ENCODE measurements at places on chromosomes 16 and 17. TPM values are rescaled to one million over a fixed set of nuclear protein-coding genes. Genes with fewer than 3 reads are reported as not detected.
A peak's percentile ranks its signal among the peaks of the same experiment; 100 is the strongest.

Gene STAC2
- not detected for total RNA-seq

Gene FOXJ1
- 0.07 TPM for total RNA-seq

Gene RNF227
- total RNA-seq: 2.1 TPM

Gene CCDC154
- total RNA-seq: 0.22 TPM

Gene HOXB6
- total RNA-seq: 14.2 TPM

Gene CA7
- total RNA-seq: not detected

Gene SPECC1
- total RNA-seq: 18.4 TPM

- peak; percentile 53 for DNase-seq
- peaks cover 5% of the 10 kb centered on the region for H3K4me1 ChIP-seq
- H3K36me3 ChIP-seq: no peaks in the 10 kb centered on the region
- H3K27ac ChIP-seq: no peak overlapping the region
- H3K4me3 ChIP-seq: no peak overlapping the region
Measured at GRCh38 chr17:66255112-66255511, 25.9 kb upstream of the APOH start.

DNA sequence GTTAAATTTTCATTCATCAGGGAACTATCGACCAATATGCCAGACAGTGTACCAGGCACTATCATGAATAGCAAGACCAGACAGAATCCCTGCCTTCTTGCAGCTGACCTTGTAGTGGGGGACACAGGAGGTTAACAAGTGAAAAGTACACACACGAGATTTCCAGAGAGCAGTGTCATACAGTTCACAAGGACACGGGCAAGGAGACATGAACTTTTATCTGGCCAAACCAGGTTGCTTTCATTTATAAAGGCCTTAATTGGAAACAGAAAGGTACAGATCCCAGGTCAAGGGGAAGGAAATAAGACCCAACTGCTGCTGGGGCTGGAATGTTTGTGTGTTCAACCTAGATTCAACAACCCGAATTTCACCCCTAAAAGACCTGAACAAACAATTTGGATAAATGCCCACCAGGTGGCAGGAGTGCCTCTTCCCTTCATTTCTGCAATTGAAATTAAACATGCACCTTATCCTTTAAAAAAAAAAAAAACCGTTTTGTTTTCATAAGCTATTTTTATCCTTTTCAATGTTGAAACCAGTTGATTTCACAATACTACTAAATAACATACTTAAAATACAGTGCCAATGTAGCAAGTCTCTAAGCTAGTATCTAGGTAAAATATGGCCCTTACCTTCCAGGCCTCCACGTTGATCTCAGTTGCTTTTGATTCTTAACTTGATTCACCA, 65.9 kb downstream of the EMP2 start:
- H3K4me1 ChIP-seq: no peaks in the 10 kb centered on the region
- DNase-seq: peak; percentile 57
- H3K36me3 ChIP-seq: no peaks in the 10 kb centered on the region
- no peaks in the 10 kb centered on the region for H3K27me3 ChIP-seq
- no peak overlapping the region for H3K4me3 ChIP-seq

DNA sequence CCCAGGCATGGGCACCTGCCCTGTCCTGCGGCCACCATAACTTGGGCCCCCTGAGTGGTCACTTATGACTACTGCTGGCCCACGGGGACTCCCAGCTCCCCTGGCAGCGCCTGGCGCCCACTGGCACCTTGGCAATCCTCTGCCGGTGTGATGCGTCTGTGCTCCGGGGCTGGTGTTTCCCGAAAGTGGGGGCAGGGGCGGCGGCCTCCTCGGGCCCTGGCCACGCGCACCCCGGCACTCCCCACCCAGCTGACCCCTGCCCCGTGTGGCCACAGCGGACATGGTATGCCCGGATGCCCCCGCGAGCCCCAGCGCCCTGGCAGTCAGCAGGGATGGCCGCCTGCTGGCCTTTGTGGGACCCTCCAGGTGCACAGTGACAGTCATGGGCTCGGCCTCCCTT, 8.3 kb downstream of the WDR90 start:
- H3K4me1 ChIP-seq: peaks cover 2% of the 10 kb centered on the region
- no peak overlapping the region for H3K4me3 ChIP-seq
- DNase-seq: no peak
- no peaks in the 10 kb centered on the region for H3K36me3 ChIP-seq

DNA sequence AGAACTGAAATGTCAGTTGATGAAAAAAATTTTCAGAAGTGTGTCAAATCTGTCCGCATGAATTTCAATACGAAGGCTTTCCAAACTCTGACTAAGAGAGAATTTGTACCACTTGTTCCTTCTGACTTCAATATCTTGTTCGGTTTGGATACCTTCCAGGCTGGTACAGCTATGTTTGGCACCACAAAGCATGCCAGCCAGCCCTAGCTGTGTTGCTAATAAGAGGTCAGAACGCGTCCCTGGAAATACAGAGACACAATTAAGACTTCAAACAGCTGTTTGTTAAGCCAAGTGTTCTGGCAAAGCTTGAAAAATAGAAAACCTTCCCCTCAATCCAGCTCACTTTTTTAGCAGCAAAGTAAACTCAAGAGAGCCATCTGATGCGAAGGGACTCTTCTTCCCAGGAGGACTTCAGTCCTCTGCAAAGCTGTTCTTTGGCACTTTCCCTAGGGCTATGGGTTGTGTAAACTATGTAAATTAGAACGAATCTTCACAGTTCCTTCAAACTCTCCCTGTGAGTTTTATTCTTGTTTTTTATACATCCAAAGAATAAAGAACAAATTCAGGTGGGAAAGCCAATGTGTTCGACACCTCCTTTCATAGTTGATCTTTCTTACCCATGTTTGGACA, 35.1 kb downstream of the GRB2 start:
- H3K27ac ChIP-seq: peak overlapping the region; percentile 7
- no peak for DNase-seq
- H3K36me3 ChIP-seq: peaks cover 20% of the 10 kb centered on the region
- no peaks in the 10 kb centered on the region for H3K27me3 ChIP-seq
- H3K4me3 ChIP-seq: no peak overlapping the region

DNA sequence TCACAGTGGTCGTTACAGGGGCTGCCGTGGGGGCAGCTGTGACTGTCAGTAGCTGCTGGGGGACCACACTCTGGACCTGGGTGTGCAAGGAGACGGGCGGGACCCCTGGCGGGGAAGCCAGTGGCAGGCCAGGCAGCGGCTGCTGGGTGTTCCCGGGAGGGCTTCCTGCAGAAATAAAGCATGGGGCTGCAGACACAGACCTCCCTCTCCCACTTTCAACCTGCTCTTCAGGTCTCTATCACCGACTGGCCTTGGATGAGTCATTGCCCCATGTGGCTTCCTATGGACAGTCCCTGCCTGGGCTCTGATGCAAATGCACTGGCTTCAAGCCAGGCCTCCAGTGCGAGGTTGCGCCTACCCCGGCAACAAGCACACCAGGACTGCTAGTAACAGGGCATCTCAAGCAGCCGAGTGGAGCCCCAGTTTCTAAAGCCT, 17.2 kb downstream of the SREBF1 start:
- H3K4me1 ChIP-seq: peaks cover 89% of the 10 kb centered on the region
- H3K36me3 ChIP-seq: peaks cover 83% of the 10 kb centered on the region
- H3K4me3 ChIP-seq: no peak overlapping the region
- peak overlapping the region; percentile 45 for H3K27ac ChIP-seq
- DNase-seq: peak; percentile 74
- H3K27me3 ChIP-seq: no peaks in the 10 kb centered on the region

DNA sequence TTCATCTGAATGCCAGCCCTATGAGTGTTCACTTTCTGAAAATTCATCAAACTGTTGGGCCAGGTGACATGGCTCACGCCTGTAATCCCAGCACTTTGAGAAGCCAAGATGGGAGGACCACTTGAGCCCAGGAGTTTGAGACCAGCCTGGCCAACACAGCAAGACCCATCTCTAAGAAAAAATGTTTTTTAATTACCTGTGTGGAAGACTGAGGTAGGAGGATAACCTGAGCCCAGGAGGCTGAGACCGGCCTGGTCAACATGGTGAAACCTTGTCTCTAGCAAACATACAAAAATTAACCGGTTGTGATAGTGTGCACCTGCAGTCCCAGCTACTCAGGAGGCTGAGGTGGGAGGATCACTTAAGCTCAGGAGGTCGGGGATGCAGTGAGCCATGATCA, 10.3 kb downstream of the MYH11 start:
- H3K4me3 ChIP-seq: no peak overlapping the region
- DNase-seq: no peak
- peaks cover 21% of the 10 kb centered on the region for H3K27me3 ChIP-seq
- no peaks in the 10 kb centered on the region for H3K36me3 ChIP-seq

- H3K4me1 ChIP-seq: no peaks in the 10 kb centered on the region
- peaks cover 21% of the 10 kb centered on the region for H3K27me3 ChIP-seq
- no peak for DNase-seq
- H3K36me3 ChIP-seq: no peaks in the 10 kb centered on the region
Measured at GRCh38 chr17:65219124-65219523, 82.0 kb downstream of the RGS9 start.

GRCh38 chr16:30876867-30877266, 17.0 kb downstream of the BCL7C start:
- H3K4me1 ChIP-seq: peaks cover 13% of the 10 kb centered on the region
- H3K27me3 ChIP-seq: no peaks in the 10 kb centered on the region
- peaks cover 18% of the 10 kb centered on the region for H3K36me3 ChIP-seq
- peak; percentile 41 for DNase-seq
- no peak overlapping the region for H3K4me3 ChIP-seq
- H3K27ac ChIP-seq: peak overlapping the region; percentile 88

All from K562 (cell line).